ENCODE measurements at places on chromosomes 11 and 22.

GRCh38 chr11:109696191-109696897 lies 274.4 kb downstream of the C11orf87 start:
- no peak for DNase-seq

- DNase-seq = no peak
Observed at GRCh38 chr11:94910779-94911178, 62.6 kb downstream of the CWC15 start.

DNA sequence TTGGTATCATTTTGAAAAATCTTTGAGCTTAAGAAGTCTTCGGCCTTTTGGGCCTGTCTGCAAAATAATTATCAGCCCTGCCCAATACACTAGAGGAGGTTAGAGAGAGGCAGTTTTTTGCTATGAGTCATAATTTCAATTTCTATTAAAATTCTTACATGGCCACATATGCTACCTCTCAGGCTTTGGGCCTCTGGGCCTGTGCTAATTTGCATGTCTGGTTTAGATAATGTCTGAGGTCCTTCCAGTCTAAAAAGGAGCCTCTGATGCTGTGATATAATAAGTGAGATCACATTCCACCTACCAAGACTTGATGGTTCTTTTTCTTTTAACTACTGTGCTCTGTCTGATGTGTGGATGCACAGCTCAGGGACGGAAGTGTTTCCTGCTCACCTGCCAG lies 70.8 kb downstream of the KCNJ1 start:
- no peak for DNase-seq

GRCh38 chr11:86442420-86442819 lies 67.7 kb downstream of the CCDC81 start:
- no peak for DNase-seq

- no peak for DNase-seq
Observed at GRCh38 chr22:38317995-38318715, 922 bp upstream of the CSNK1E start.

DNA sequence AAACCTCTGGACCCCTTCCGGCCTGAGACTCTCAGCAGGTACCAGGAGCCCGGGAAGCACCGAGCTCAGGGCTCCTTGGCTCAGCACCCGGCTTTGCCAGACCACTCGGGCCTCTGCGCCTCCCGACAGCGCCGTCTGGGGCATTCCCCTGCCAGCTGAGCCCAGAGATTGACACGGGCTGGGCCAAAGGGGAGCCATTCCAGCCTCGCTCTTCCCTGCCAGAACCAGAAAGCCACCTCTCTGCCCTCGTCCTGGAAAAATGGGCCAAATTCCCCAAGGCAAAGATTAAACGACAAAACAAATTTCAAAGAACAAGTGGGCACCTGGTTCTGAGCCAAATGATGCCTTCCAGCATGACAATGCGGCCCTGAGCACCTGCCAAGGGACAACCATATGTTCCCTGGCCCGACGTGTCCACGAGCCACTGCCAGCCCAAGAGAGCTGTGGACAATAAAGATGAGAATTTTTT lies 59.3 kb downstream of the CELSR1 start:
- DNase-seq = no peak

DNA sequence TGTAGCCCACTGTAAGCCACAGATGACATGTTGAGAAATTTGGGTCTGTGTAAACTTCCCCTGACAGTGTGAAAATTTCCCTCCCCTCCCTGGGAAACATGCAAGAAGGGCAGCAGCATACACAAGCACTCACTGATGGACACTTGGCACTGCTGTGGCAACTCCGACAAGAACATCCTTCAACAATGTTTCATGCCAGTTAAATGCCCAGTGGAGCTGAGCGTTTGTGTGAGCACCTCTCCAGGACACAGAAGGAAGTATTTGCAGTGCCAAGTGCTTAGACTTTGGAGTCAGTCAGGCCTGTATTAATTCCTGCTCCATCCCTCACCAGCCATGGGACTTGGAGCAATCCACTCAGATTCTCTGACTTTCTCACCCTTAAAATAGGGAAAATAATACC lies 17.7 kb downstream of the C11orf87 start:
- no peak for DNase-seq

DNA sequence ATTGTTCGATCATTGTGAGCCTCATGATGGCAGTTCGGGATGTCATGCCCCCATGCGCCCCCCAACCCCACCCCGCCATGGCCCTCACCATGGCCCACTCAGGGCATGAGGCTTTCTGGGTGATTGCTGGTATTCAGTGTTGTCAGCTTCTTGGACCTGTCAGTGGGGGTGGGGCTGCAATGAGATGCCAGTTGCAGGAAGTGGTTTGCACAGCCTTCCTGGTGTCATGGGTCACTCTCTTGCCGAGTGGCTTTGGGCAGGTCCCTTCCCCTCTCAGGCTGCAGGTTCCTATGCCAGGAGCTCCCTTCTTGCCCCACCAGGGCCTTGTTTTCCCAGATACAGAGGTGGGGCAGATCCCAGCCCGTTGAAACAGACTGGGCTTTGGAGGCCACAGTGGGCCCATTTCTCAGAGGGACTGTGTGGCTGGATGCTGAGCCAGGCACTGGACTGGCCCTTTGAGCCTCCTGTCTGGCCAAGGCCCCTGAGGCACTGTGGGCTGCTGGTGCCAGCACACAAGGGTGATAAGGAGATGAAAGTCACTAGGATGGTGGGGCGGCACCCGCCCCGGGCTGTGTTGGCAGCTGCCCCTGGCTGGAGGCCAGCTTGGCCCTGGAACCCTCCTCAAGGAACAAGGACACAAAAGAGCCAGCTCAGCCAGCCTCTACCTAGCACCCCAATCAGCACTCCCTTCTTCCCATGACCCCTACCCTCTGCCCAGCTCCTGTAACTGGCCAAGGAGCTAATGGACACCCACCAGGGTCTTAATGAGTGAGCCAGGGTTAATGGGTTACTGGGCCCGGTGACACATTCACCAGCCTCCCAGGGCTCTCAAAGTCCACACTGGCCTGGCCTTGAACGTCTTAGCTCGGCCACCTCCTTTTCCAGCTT lies 1.5 kb upstream of the GGT1 start:
- no peak for DNase-seq

DNA sequence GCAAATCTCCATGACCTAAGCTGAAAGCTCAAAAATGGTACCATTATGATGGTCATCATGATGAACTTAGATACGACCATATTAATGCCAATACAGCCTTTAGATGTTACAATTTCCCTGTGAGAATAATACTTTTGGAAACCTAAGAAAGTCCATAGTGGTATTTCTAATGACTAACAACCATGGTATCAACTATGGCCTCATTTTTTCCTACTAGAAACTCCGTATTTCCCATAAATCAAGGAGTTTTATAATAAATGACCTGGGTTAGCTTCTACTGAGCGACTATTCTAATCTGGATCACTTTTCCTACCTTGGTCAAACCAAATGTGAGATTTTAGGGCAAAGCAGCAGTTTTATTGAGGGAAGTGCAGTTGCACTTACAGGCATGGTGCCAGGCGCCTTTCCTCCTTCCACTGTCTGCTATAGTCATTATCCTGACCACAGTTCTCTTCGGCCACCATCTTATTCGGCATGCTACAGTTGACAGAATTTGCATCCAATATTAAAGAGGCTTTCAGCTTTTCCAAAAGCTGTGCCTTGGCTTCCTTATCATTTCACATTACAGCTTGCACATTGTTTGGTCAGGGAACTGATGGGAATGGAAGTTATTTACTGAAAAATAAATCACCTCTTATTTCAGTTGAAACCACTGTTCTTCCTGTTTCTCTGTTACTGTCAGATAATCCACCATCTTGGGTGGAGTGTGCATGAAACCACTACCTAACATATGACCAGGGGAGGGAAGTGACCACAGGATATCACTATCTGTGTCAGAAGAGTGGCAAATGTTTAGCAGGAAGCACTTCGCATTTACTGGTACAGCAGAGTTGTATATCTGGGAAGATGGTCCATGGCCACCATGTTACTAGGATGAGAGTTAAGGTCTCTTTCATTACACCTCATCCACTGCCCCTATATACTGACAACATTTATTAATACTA lies 74.5 kb upstream of the PICALM start:
- no peak for DNase-seq

- DNase-seq = no peak
Observed at GRCh38 chr22:28029201-28029948, 110.3 kb upstream of the PITPNB start.

DNA sequence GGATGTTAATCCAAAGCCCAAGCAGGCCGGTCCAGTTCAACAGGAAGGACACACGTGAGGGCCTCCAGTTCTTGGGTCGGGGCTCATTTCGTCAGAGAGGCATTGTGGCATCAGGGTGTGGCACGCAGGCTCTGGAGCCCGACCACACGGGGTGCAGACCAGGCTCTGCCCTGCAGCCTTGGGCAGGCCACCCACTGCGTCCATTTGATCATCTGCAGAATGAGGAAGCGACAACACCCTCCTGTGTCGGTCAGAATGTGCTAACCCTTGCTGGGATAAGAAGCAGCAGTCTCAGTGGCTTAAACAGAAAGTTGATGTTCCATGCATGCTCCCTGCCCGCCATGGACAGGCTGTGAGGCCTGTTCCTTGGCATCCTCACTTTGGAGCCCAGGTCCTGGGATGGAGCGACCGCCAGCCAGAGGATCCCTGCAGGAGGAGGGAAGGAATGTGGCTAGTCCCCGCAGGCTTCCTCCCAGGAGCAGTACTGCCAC lies 10.8 kb downstream of the RIBC2 start:
- DNase-seq = no peak

DNA sequence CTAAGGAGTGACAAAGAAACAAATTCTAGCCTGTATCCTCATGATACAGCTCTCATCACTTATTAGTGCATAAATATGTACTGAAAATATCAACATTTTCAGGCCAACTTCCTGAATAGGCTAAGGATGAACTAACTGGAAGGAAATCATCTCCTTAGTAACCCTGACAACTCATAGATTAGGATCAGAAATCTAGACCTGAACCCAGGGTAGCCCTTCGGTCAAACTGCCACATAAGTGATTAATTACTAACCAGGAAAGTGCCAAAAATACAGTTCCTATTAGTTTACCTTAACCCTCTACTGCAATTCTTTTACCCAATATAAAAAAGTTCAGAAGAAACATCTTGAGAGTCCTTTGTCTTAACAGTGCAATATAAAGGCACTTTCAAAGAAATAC lies 40.0 kb downstream of the AMBRA1 start:
- no peak for DNase-seq

GRCh38 chr11:8913961-8914660 lies 3.1 kb downstream of the AKIP1 start:
- no peak for DNase-seq

- no peak for DNase-seq
Observed at GRCh38 chr11:128530118-128531074, 57.0 kb downstream of the ETS1 start.

DNA sequence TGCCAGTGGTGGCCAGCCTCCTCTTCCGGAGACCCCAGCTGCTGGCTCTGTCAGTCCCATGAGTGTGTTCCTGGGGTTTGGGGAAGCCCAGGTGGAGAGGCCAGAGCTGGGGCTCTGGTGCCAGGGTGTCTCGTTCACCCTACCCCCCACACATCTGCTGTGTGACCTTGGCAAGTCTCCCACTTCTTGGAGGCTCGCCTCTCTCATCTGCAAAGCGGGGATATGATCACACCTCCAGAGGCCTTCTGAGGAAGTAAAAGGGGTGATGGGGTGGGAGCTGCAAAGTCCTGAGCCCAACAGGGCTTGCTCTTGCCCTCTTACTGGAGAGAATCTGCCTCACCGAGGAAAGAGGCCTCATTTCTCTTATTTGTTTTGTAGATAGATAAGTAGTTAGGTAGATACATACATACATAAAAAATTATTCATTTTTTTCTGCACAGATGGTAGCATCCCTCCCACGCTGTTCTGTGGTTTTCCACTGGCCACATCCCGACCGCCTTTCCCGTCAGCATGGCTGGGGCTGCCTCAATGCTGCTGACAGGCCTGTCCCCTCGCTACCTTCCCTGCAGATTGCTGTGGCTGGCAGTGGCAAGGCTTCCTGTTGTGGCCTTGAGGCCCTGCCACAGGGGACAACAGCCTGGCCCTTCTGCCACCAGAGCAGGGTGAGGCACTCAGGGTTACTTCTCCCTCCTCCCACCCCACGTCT lies 23.9 kb downstream of the MYO7A start:
- no peak for DNase-seq

DNA sequence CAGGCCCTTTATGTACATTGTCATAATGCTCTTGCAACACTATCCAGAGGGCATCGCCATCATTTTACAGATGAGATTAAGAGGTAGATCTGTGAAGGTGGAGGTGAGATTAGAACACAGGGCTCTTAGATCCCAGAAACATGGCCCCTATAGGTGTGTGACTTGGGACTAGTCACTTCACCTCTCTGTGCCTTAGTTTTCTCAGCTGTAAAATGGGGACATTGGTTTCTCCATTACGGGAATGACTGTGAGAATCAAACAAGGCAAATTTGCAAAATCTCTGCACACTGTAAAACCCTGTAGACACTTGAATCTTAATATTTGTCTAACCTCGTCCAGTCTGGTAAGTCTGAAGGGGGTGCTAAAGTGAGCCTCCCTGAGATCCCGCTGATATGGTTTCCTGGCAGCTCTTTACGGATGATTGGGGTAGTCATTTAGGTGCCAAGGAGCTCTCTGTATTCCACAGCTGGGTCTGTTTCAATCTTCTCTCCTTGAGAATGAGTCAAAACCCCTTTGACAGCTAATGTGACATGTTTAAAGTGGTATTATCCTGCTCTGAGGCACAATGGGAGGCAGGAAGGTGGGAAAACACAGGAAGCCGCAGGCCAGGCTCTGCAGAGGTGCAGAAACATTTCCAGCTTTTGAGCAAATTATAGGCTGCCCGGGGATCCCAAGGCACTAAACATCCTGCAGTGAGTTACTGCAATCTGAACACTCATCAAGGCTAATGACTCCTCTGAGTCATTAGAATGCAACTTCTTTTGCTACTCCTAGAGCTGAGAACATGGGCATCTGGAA lies 140.8 kb downstream of the CCDC81 start:
- no peak for DNase-seq

- DNase-seq = no peak
Observed at GRCh38 chr11:28137832-28138231, 29.6 kb downstream of the METTL15 start.

DNA sequence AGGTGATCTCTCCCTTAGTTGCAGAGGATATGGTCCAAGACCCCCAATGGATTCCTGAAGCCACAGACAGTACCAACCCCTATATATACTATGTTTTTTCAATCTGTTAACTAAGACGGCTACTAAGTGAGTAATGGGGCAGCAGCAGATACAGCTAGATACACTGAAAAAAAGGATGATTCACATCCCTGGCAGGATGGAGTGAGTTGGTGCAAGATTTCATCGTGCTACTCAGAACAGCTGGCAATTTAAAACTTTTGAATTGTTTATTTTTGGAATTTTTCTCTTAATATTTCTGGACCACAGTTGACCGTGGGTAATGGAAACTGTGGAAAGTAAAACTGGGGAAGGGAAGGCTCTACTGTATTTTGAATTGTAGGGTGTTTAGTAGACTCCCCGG lies 17.0 kb upstream of the TMEM218 start:
- DNase-seq = no peak
